Epithelial cell of proximal tubule (primary cell): ENCODE measurements at places on chromosomes 12 and 14.

DNA sequence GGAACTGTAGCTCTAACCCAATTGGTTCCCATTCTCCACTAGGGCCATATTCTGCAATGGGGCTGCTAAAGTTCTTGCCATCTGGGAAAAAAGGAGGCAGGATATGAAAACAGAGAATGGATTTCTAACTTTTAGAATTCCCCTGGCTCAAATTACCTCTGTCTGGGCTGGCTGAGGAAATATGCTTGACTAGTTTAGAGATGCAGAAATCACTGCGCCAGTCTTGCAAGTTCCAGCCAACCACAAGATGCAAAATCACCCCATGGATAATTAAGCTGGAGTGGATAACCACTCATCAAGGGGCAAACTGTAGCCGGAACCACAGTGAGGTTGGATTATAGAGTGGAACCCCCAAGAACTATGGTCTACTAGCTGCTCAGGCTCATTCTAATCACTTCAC lies 126.3 kb downstream of the RALGAPA1 start:
- DNase-seq = peak; percentile 15

DNA sequence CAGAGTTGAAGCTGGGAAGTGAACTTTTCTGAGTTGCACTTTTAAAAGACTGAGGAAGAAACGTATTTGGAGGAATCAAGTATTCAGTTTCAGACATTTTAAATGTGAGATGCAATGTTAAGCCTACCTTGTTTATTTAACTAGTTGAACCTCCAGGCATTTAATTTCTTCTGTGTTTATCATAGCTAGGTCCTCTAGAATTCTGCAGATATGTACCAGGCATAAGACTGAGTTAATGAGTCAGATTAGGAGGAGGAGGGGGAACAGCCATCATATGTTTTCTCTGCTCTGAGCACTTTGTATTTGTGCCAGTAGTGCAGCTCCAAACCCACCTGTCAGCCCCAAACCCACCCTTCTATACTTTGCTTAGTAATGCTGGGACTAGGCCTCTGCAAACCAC lies 16.4 kb upstream of the SAMD4A start:
- DNase-seq = no peak

DNA sequence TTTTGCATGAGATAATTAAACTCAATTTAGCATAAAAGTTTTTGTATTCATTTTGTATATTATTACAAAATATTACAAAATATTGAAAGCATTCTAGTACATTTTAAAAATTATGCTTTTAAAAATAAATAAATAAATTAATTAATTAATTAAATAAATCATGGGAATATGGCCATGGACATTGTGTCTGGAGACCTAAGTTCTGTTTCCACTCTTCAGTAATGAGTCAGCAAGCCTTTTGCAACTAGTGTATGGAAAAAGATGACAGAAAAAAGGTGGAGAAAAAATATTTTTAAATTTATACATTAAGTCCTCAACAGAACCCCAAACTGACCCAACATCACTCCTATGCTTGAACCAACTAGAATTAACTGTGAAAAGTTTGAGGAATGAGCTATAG lies 1187.5 kb upstream of the USP15 start:
- no peak for DNase-seq

GRCh38 chr14:52013984-52014600 lies 24.7 kb downstream of the RTRAF start:
- no peak for DNase-seq
